H1 (cell line): ENCODE measurements at places on chromosomes 2 and 18. TPM values are rescaled to one million over a fixed set of nuclear protein-coding genes. Genes with fewer than 3 reads are reported as not detected.

DNA sequence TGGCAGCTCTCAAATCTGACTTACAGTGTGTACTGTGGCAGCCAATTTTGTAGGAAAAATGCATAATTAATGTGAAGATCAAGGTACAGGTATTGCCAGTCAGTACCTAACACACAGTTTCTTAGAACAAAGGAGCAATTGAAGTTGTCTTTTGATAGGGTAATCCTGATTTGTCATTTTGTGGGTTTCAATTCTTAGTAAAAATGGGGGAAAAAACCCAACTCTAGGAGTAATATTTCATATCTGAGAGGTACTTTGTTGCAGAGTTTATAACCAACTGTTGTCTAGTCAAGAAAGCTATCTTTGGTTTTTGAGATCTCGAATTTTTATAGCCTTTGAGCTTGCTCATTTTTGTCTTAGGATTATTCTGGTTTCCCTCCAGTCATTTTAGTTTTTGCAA is 16.1 kb downstream of the SPATS2L start:
- no peak for DNase-seq

The OSBPL1A gene
- 74.9 and 77.1 TPM in 2 replicates for total RNA-seq

The HTR2B gene
- total RNA-seq = not detected in 2 replicates

The METTL8 gene
- total RNA-seq = 72.9 and 79.7 TPM in 2 replicates

The CASP8 gene
- total RNA-seq = 3.6 and 3.7 TPM in 2 replicates

- no peak for DNase-seq
These were observed 22.6 kb upstream of the GAREM2 start for GRCh38 chr2:26150243-26150642.

DNA sequence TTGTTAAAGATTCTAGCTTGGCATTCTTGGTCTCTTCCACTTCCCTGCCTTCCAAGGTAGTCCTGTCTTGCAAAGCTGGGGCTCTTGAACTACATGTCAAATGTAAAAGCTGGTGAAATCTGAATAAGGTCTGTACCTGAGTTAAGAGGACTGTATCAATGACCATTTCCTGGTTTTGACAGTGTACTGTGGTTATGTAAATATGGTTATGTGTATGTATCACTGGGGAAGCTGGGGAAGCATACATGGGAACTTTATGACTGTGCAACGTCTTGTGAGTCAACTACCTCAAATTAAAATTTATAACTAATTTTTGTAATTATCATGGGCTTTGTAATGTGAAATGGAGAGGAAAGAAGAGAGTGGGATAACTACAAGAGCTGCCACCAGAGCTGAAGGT is 81.7 kb downstream of the COL4A4 start:
- DNase-seq = no peak

DNA sequence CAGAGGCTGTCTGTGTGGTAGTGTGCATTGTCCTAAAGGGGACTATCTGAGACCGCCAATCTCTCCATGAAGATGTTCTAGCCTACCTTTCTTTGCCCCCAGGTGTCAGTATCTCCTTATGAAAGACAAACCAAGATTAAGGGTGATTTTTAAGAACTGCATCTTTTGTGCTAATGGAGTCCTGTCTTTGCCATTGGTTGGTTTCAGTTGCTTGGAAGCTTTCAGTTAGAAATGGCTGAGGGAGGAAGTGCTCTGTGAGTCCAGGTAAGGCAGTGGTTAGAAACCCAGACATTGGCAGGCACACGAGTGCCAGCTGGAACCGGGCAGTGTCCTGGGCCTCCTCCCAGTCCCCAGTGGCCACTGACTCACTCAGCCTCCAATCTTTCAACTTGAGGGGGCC is 111.3 kb downstream of the DOCK10 start:
- no peak for DNase-seq

DNA sequence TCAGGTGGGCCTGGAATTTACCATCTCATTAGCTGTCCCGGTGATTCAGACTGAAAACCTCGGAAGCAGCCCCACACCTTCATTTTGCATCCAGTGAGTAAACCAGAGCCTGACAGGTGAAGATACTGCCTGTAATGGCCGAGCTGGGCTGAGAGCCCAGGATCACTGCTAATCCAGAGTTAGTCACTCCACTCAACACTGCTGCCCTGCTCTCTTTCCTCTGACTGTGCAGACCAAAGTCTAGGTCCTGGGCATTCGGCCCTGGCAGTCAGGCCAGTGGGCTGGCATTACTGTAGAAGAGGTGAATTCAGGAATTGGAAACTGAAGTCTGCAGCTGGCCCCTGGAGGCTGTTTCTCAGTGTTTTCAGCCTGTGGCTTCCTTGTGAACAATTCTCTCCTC is 44.3 kb downstream of the TMEM17 start:
- DNase-seq = no peak

DNA sequence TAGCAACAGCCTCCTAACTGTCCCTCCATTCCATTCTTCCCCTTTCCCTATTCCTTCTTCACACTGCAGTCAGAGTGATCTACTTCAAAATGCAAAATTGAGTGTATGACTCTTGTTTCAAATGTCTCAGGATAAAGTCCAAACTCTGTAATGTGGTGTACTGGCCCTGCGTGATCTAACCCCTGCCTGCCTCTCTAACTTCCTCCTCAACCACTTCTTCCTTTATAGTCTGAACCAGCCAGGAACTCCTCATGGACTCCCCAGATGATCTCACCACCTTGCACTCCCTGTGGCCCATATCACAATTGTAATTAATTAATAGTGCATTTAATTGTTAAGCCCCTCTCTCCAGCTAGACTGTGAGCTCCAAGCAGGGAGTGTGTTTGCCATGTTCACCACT is 3.1 kb upstream of the B3GNT2 start:
- DNase-seq = no peak

The CARF gene
- total RNA-seq = 1.9 and 2.6 TPM in 2 replicates

- no peak for DNase-seq
These were observed 154.0 kb downstream of the GPD2 start for GRCh38 chr2:156590085-156590739.

The IFT172 gene
- 14.0 and 15.9 TPM in 2 replicates for total RNA-seq

- DNase-seq = no peak
These were observed 100.3 kb downstream of the TTC32 start for GRCh38 chr2:19801367-19802080.

The FEV gene
- total RNA-seq = not detected in 2 replicates

GRCh38 chr18:46456691-46457090 is 200.3 kb downstream of the LOXHD1 start:
- no peak for DNase-seq

The CHST10 gene
- 29.1 and 34.1 TPM in 2 replicates for total RNA-seq

- no peak for DNase-seq
These were observed 247.9 kb downstream of the HDAC4 start for GRCh38 chr2:239152916-239153305.

The GALNT3 gene
- 22.6 and 23.6 TPM in 2 replicates for total RNA-seq
